ENCODE measurements at places on chromosomes 1 and 21. TPM values are rescaled to one million over a fixed set of nuclear protein-coding genes. Genes with fewer than 3 reads are reported as not detected.

- no peak for DNase-seq
Measured at GRCh38 chr1:83741348-83741747, 257.6 kb downstream of the TTLL7 start.

- DNase-seq, result no peak
Measured at GRCh38 chr21:44583800-44584147, 3.4 kb upstream of the KRTAP10-5 start.

Gene RNF207
- polyA plus RNA-seq, result 8.7 TPM

Gene ZNF697
- 12.9 TPM for polyA plus RNA-seq

- no peak for DNase-seq
Measured at GRCh38 chr1:156999596-157000320, 45.8 kb downstream of the ARHGEF11 start.

Gene PKLR
- polyA plus RNA-seq, result not detected

All from AG04450 (cell line).